Prostate gland (tissue), 2 donors: ENCODE measurements at places on chromosomes 1 and 21. TPM values are rescaled to one million over a fixed set of nuclear protein-coding genes. Genes with fewer than 3 reads are reported as not detected.

DNA sequence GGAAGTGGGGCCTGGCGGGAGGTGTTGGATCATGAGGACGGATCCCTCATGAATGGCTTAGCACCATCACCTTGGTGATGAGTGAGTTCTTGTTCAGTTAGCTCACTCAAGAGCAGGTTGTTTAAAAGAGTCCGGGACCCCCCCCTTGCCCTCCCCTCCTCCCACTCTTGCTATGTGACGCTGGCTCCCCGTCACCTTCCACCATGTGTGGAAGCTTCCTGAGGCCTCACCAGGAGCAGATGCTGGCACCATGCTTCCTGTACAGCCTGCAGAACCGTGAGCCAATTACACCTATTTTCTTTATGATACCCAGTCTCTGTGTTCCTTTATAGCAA lies 3.0 kb upstream of the SLC19A1 start:
- no peak for DNase-seq

DNA sequence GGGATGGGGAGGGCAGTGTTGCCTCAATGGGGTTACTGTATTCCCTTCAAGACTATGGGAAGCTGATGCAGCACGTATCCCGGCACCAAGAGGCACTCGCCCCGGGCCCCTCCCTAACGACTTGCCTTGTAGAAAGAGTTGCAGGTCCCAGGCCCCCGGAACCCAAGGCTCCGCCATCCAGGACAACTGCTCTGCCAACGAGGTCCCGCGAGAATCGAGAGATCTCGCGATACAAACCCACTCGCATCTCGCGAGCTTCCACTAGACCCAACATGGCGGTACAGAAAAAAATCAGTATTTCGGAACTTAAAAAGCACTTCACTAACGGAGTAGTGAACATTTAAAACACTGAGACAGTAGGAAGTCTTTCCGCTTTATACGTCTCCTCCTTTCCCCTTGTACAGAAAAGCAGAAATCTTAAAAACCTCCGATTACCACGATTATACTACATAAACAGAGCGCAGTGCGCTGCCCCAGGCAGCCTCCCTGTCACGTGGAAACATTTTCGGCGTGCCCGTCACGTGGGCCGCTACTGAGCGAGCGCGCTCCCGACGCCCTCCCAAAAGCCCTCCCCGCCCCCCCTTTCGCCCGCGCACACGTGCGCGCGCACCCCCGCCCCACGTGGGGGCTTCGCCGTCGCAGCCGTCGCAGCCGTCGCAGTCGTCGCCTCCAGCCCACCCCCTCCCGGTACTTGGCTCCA lies at the start of gene ZZZ3:
TSS of gene ZZZ3 (minus strand) at position 199 of the 700 bp plus-strand sequence. CDS start 49,304 bp downstream, outside the sequence.
- peak; percentile 89 for DNase-seq

GRCh38 chr1:95650631-95651030 lies 416.6 kb downstream of the RWDD3 start:
- no peak for DNase-seq

DNA sequence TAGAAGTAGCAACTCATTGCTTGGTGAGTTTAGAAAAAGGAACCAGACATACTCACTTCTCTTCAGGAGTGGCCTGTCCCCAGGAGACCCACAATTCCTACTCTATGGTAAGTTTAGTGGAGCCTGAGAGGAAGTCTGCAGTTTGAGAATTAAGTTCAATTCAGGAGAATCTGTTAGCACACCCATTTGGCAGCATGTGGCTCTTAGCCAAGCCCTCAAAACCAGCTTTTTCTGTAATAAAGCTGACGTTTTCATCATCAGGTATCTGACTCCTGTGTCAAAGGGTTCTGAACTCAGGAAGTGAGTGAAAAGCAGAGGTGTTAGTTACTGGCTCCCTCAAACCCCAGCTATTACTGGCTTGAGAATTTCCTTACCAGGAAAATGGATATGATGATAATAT lies 20.4 kb upstream of the RGS16 start:
- no peak for DNase-seq

DNA sequence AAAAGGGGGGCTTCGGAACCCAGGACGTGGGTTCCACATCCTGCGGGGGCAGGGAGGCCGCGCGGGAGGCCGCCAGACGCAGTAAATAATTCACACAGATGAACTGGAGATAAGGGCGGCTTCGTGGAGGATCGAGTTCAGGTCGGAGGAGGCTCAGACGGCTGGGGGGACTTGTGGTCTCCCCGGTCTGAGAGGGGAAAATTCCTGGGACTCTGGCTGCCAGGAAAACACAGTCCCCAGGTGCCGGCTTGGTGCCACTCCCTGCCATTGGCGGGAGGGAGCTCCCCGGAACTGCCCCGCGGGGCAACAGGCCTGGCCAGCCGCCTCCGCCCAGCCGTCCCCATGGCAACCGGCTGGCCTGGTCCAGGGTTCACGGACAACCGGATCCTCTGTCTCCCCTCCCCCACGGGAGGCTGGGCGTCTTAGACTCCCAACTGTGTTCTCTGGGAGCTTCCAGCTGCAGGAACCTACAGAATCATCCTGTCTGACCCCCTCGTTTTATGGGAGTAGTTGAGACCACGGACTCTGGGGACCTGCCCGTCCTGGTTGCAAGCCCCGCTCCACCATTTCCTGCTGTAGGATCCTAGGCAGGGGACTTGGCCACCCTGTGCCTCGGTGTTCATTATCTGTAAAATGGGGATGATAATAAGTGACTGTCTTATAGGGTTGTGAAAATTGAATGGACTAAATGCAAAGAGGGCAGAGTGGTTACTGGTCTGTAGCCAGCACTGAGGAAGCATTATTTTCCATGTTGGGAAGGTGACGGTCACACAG lies 9.6 kb downstream of the CAMK2N1 start:
- no peak for DNase-seq

DNA sequence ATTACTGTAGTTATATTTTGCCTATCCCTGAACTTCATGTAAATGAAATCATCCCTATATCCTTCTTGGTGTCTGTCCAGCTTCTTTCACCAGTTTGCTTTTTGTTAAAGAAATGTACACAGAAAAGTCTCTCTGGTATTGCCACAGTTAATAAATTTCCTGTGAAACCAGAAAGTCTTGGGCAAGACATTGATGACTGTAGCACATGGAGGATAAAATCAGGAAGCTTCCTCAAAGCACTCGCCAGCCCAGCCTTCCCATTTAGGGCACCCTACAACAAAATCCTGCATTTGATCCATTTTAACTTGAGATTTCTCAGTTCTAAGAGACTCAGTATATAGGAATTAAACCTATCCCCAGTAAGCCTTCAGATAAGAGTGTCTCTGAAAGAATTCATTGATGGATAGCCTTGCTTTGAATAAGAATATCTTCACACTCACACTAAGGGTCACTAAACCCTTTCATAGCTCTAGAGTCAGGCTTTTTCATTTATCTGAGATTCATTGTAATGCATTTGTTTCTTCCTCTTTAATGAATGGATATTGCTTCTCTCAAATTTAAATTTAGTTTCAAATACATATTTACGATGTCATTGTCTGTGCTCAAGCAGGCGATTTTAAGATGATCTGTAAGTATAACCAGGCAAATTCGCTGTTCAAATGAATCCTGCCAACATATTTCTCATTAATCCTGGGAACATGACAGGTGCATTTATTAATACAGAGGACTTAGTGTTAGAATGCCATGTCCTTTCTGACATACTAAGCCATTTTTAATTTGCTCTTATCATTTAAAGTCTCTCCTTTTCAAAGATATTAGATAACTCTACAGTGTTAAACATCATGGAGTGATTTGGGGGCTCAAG lies 153.1 kb downstream of the GRIK1 start:
- no peak for DNase-seq

- no peak for DNase-seq
These were observed 48.5 kb downstream of the PIGK start for GRCh38 chr1:77170687-77171086.

DNA sequence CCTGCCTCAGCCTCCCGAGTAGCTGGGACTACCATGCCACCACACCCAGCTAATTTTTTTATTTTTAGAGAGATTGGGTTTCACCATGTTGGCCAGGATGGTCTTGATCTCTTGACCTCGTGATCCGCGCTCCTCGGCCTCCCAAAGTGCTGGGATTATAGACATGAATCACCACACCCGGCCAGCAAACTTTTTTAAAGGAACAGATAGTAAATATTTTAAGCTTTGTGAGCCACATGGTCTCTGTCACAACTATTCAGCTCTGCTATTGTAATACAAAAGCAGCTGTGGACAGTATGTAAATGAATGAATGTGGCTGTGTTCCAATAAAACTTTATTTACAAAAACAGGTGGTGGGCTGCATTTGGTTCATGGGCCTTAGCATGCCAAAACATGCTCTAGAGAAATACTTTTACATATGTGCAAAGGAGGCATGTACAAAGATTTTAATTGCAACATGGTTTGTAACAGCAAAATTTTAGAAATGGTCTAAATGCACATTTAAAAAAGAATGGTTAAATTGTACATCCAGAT lies 47.0 kb downstream of the CDCP2 start:
- DNase-seq, result no peak

- peak; percentile 75 for DNase-seq
These were observed 19.3 kb upstream of the SAMD11 start for GRCh38 chr1:904310-904950.

DNA sequence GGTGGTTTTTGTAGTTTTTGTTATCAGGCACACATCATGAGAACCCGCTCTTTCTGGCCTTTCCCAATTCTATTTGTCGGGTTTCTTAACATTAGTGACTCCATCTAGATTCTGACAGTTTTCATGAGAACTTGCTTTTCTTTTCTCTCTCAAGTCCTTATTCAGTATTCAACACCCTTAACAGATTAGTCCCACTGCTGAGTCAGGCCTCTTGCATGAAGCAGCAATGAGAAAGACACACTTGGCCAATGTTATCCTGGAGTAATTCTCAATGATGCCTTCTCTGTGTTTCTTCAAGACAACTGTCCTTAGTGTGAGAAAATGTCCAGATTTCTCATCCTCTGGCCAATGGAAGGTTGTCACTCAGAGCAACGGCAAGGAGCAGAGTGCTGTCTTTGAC lies 11.3 kb downstream of the FMO2 start:
- no peak for DNase-seq

DNA sequence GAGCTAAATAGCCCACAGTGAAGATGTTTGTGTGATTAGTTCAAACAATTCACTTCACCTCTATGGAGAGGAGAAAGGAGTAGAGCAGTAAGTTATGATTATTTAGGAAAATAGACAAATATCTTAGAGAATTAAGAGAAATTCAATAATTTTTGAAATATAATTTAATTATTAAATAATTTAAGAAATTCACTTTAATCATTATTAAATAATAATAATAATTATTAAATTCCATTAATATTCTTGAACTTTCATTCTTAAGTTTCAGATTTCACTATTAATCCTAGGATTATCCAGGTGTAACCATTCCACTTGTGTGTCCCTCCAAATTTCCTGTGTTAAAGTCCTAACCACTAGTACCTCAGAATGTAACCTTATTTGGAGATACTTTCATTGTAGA lies 58.9 kb upstream of the RGS18 start:
- DNase-seq, result no peak

- DNase-seq, result peak; percentile 57
These were observed at the start of gene RHBG for GRCh38 chr1:156368889-156369684. Gene RHBG (plus strand): TSS chr1:156369211. CDS start chr1:156369250, 39 bp downstream.

- DNase-seq, result no peak
These were observed 470.3 kb downstream of the PTPRC start for GRCh38 chr1:199109160-199109559.

DNA sequence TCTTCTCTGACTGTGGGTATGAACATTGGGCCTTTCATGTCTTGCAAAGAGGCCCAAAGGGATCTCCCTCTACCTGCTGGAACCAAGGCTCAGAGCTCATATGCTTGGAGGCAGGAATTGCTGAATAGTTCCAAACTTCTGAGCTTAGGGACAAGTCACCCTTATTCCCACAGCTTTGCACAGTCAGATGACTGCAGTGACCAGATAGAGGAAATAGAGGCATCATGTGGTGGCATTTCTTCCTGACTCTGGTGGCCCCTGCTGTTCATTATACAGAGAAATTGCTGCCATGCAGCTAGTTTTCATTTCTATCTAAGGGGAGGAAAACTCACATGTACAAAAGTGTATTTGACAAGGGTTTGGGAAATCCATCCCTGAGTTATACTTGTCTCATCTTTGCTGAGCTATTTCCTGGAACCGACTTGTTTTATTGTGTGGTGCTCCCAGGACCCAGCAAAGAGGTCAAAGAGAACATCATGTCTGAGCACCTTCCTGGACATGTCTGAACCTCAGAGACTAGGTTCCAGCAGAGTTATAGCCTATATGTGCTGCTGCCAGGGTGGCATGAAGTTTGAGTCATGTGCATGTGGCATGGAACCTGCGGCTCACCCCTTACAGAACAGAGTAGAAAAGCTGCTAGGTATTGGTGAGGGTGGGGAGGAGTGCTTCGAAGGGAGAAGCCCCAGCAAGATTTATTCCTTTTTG lies 131.2 kb downstream of the PIK3R3 start:
- DNase-seq, result no peak

GRCh38 chr1:21913763-21914162 lies 23.3 kb downstream of the HSPG2 start:
- DNase-seq, result no peak

- no peak for DNase-seq
These were observed 65.0 kb downstream of the KCNH1 start for GRCh38 chr1:211068976-211069375.

- peak; percentile 66 for DNase-seq
These were observed 61.0 kb downstream of the WDR4 start for GRCh38 chr21:42818328-42818749.

- DNase-seq, result no peak
These were observed 26.3 kb downstream of the PRDX6 start for GRCh38 chr1:173503391-173503790.

DNA sequence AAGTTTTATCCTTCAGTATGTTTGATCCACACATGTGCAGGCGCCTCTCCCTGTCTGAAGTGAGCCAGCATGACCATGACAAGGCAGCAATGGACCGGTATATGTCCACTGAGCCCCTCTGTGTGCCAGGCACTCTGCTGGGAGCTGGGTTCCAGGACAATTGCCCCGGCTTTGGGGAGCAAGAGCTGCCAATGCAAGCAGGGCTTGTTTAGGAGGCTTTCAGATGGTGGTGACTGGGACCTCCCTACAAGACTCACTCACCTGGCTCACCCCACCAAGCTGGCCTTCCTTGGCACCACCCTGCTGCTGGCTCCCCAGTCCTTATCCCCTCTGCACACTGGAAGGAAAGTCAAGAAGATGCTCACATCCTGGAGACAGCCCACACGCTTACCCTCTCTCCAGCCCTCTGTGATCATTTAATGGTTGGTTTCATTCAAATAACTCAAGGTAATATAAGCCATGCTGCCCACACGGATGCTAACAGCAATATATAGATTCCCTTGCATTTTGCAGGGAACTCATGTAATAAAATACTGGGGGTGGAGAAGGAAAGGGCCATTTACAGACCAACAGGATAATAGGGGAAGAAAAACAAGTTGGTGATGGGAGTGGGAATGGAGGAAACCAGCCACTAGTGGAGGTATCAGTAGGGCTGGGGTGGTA lies 23.6 kb downstream of the KCND3 start:
- no peak for DNase-seq

GRCh38 chr1:110495926-110496600 lies 22.9 kb downstream of the KCNA10 start:
- peak; percentile 76 for DNase-seq

- DNase-seq, result no peak
These were observed 850.9 kb downstream of the USP25 start for GRCh38 chr21:16580661-16581060.

The ACTL8 gene
- not detected for total RNA-seq

The ADAMTSL4 gene
- total RNA-seq, result 3.7 TPM

The CELA2A gene
- not detected for total RNA-seq

The AMY1A gene
- 1.9 TPM for total RNA-seq

The SPRR2A gene
- total RNA-seq, result not detected

The WNT2B gene
- 3.2 TPM for total RNA-seq
